Glomerular endothelial cell (primary cell): ENCODE measurements at places on chromosomes 12 and 14. TPM values are rescaled to one million over a fixed set of nuclear protein-coding genes. Genes with fewer than 3 reads are reported as not detected.

GRCh38 chr12:53267306-53267998, 647 bp upstream of the ESPL1 start:
- DNase-seq, result no peak

GRCh38 chr14:39303115-39303514, 69.4 kb downstream of the MIA2 start:
- no peak for DNase-seq

DNA sequence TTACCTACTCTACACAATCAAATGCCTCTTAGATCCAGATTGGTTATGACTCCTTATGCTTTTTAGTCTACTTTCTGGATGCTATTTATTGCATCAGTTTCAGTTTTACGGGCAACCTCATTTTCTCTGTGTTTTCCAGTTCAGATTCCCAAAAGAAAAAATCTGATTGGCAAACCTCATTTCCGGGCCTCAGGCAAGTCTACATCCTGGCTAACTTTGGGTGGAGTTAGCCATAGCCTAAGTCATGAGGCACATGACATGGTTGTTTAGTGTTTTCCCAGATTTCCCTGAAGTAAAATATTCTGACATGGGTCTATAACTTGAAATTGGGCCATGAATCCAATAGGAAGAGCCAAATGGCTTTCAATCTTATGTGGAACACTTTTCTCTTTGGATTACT, 339.7 kb downstream of the NUAK1 start:
- DNase-seq, result no peak

The GLI1 gene
- total RNA-seq, result 0.12 and 0.19 TPM in 2 replicates

- DNase-seq, result no peak
These were observed 75.5 kb upstream of the OTX2 start for GRCh38 chr14:56885825-56886224.

- DNase-seq, result no peak
These were observed 16.7 kb upstream of the TMEM260 start for GRCh38 chr14:56562883-56563282.

The RIC8B gene
- total RNA-seq, result 10.4 and 12.6 TPM in 2 replicates
